Activated CD8-positive, alpha-beta memory T cell treated with anti-CD3 and anti-CD28 coated beads for 1 hour (primary cell): ENCODE measurements at places on chromosomes 12 and 14.

GRCh38 chr12:50960130-50960529 is 7.8 kb downstream of the HIGD1C start:
- DNase-seq, result no peak

GRCh38 chr12:106178562-106178961 is 39.8 kb upstream of the NUAK1 start:
- no peak for DNase-seq

- no peak for DNase-seq
Observed at GRCh38 chr12:91434081-91434480, 251.5 kb upstream of the DCN start.

- DNase-seq, result peak; percentile 0
Observed at GRCh38 chr12:81759190-81760051, at the start of gene PPFIA2. Gene PPFIA2 (minus strand): TSS chr12:81759350.

GRCh38 chr14:64238631-64239030 is 55.5 kb downstream of the ESR2 start:
- no peak for DNase-seq

- no peak for DNase-seq
Observed at GRCh38 chr14:89540830-89541470, 123.9 kb upstream of the FOXN3 start.

GRCh38 chr14:105481886-105482457 is 4.7 kb upstream of the CRIP1 start:
- DNase-seq, result peak; percentile 96

GRCh38 chr12:12620730-12621315 is 9.1 kb downstream of the CREBL2 start:
- DNase-seq, result no peak

- DNase-seq, result no peak
Observed at GRCh38 chr12:46265734-46266133, 3.1 kb downstream of the SLC38A1 start.

DNA sequence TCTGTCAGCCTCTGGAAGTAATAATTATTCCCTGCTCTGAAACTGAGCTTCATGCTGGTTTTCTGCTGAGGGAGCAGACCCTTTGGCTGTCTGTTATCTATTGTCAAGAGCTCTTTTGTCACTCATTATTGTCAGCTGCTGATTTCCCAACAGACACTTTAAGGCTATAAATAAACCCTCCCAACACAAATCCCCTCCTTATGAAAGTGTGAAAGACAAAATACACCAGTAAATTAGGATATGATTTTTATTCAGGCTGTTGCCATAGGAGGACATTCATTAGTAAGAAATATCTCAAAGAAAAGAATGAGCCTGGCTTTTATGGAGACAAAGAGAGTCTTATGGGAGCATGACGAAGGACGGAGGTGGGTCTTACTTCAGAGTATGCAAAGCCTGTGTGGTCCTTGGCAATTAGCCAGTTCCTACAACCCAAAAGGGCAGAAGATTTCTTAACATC is 180.8 kb downstream of the CRADD start:
- DNase-seq, result no peak

GRCh38 chr14:44165286-44165685 is 341.8 kb downstream of the FSCB start:
- no peak for DNase-seq
